Fibroblast of lung (primary cell): ENCODE measurements at places on chromosomes 2 and 18. TPM values are rescaled to one million over a fixed set of nuclear protein-coding genes. Genes with fewer than 3 reads are reported as not detected.
A peak's percentile ranks its signal among the peaks of the same experiment; 100 is the strongest.

DNA sequence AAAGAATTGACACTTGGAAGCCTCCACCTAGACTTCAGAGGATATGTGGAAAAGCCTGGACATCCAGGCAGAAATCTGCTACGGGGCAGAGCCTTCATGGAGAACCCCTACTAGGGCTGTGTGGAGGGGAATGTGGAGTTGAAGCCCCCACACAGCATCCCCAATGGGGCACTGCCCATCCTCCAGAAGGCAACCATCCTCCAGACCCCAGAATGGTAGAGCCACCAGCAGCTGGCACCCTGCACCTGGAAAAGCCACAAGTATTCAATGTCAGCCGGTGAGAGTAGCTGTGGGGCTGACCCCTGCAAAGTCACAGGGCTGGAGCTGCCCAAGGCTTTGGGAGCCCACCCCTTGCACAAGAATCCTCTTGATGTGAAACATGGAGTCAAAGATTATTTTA lies 53.6 kb upstream of the SNTG2 start:
- no peak for DNase-seq
- no peaks in the 10 kb centered on the region for H3K36me3 ChIP-seq
- no peaks in the 10 kb centered on the region for H3K27me3 ChIP-seq
- H3K4me1 ChIP-seq: no peaks in the 10 kb centered on the region
- no peak overlapping the region for H3K27ac ChIP-seq

DNA sequence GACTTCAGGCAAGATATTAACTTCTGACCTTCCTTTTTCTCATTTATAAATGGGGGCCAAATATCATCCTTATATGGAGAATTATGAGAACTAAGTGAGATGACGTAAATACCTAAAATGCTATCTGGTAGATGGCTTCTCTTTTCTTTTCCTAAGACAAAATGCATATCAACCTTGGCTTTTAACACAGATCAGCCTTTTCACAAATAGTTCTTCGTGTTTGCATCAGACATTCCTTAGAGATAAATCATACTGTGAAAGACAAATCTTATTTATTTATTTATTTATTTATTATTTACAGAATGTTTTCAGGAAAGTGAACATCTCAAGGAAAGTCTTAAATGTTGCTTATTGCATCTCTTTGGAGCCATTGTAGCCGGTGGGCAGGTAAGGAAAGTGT lies 62.8 kb downstream of the NBEAL1 start:
- H3K4me3 ChIP-seq: no peak overlapping the region
- H3K27ac ChIP-seq: no peak overlapping the region
- no peaks in the 10 kb centered on the region for H3K4me1 ChIP-seq
- no peaks in the 10 kb centered on the region for H3K27me3 ChIP-seq

- H3K27me3 ChIP-seq: no peaks in the 10 kb centered on the region
- H3K27ac ChIP-seq: no peak overlapping the region
- no peak for DNase-seq
Observed at GRCh38 chr2:227188292-227188691, 23.9 kb downstream of the COL4A3 start.

- no peak overlapping the region for H3K4me3 ChIP-seq
- no peaks in the 10 kb centered on the region for H3K4me1 ChIP-seq
Observed at GRCh38 chr2:60470340-60470739, 83.1 kb downstream of the BCL11A start.

- peak overlapping the region; percentile 9 for H3K27ac ChIP-seq
- no peaks in the 10 kb centered on the region for H3K27me3 ChIP-seq
- no peak for DNase-seq
- H3K4me3 ChIP-seq: peak overlapping the region; percentile 38
Observed at GRCh38 chr2:85888020-85888683, 638 bp downstream of the ST3GAL5 start.

DNA sequence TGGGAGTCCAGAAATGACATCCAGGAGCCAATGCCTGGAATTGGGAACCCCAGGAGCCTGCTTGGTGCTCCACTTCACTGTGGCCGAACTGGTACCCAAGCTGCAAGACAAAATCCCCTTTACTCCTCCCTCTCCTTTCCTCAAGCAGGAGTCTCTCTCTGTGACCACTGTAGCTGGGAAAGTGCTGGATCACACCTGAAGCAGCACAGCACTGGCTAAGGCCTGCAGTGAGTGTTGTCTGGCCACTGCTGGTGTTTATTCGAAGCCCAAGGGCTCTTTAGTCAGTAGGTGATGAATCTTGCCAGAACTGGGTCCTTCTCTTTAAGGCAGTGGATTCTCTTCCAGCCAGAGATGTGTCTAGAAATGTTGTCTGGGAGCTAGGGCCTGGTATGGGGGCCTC lies 26.4 kb downstream of the STPG4 start:
- no peaks in the 10 kb centered on the region for H3K4me1 ChIP-seq
- no peak overlapping the region for H3K27ac ChIP-seq
- H3K36me3 ChIP-seq: no peaks in the 10 kb centered on the region
- no peak for DNase-seq

DNA sequence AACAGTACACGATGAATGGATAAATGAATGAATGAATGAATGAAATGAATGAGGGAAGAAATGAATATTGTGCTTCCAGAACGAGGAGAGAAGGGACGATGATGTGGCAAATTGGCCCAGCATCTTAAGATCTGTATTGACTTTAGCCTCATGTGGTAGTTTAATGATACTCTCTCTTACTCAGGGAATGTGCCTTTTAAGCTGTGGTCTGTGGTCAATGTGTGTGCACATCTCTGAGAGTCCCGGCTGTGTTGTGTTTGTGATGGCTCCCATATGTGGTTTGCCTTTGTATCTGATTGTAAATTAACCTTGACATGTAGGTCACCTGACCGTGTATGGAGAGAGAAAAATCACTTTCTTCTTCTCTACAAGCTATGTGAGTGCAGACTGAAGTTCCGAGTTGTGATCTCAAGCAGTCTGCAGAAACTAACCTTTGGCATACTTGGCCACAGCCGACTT lies 91.2 kb downstream of the NEDD4L start:
- no peaks in the 10 kb centered on the region for H3K27me3 ChIP-seq
- DNase-seq: peak; percentile 96
- no peaks in the 10 kb centered on the region for H3K36me3 ChIP-seq
- H3K4me1 ChIP-seq: peaks cover 2% of the 10 kb centered on the region

DNA sequence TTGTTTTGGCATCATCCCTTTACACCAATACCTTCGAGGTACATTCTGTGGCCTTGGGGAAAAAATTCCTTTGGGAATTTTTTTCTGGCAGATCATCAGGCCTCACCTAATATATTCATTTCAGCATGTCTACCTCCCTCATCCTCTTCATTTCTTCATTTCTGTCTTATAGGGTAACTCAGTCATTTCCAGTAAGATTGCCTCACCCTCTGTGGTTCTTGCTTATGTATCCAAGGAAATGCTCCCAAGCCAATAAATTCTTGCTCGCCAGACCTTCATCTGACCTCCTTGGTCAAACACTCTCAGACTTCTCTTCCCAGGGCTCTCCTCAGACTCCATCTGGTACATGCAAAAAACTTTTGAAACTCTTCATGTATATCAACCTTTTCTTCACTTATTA lies 265.6 kb downstream of the TMX3 start:
- no peaks in the 10 kb centered on the region for H3K27me3 ChIP-seq

THADA gene
- polyA plus RNA-seq: 9.2 and 15.4 TPM in 2 replicates
